Eye (tissue), 1 donor: ENCODE measurements at places on chromosomes 11 and 22.

GRCh38 chr22:28012832-28013460 lies 93.9 kb upstream of the PITPNB start:
- DNase-seq, result peak; percentile 23

DNA sequence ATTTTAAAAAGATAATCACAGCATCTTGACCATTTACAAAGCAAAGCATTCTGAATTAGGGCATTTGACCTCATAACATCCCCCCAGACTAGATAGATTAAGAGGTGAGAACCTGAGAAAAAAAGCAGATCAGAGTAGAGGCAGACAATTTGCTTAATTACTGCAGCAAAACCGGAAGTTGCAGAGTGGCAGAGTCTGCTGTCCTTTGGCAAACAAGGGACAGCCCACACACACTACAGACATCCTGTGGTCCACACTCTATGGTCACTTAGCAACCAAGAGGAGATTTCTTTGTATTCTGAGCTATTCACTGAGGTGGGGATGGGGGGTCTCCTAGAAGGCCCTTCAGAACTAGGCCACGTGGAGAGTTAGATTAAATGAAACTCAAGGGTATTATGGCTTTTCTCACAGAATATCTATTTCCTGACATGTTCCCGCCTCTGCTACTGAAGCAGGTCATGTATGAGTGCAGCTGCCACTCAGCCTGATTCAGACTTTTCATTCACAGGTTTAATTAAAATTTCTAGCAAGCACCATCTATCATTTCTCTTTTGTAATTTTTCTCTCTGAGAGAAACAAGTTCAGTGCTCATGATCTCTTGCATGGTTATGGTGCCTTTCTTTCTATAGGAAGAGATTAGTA lies 48.5 kb downstream of the SVIP start:
- peak; percentile 45 for DNase-seq

GRCh38 chr11:93843906-93844305 lies 6.5 kb downstream of the VSTM5 start:
- DNase-seq, result no peak

- DNase-seq, result peak; percentile 16
Observed at GRCh38 chr11:121508449-121508848, 55.7 kb upstream of the SORL1-AS1 start.

GRCh38 chr11:47099214-47099917 lies 77.3 kb downstream of the ARFGAP2 start:
- DNase-seq, result no peak

- peak; percentile 57 for DNase-seq
Observed at GRCh38 chr22:39469681-39470450, 13.1 kb downstream of the MGAT3 start.
